T-helper 1 cell (primary cell): ENCODE measurements at places on chromosomes 13 and 19.

DNA sequence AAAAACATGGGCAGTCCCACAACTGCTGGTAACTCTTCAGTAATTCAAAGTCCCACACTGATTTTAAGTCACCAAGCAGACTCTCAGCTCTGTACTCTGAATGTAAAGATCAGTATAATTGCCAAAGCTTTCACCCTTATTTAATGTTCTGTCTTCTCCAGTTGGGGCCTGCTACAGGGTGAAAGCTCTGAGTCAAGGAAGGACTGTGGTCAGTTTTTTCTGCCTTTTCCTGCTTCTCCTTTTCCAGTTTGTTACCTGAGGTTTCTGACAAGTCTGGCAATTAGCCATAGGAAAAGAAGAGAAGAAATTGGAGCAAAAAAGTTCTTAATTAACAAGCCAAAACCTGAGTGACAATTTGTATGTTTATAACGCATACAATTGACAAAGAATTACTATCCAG is 279.3 kb downstream of the RBM26 start:
- DNase-seq, result no peak

DNA sequence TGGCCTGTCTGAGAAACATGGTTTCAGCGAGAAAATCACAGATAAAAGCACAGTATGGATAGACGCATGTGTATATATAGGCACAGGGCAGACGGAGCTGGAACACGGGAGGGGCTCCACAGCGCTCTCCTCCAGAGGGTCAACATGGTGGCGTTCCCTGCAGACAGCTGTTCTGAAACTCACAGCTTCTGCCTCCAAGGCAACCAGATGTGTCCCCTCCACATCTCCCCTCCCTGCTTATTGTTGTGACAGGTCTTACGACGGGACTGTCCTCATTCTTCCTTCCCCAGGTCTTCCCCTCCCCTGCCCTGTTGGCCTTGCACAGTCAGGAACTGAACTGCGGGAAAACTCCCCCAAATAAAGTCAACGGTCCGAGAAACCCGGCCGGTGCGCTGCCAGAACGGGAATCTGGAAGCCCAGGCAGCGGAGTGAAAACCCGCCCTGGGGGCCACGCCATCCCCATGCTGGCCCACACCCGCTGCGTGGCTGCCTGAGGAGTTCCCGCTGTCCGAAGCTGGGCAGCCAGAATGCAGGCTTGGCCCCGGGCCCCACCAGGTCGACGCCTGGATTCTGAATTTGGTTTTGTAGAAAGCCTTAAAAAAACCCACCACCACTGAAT is 2.6 kb upstream of the TIMM13 start:
- no peak for DNase-seq

- no peak for DNase-seq
Measured at GRCh38 chr13:67303661-67304333, 73.7 kb upstream of the PCDH9 start.

DNA sequence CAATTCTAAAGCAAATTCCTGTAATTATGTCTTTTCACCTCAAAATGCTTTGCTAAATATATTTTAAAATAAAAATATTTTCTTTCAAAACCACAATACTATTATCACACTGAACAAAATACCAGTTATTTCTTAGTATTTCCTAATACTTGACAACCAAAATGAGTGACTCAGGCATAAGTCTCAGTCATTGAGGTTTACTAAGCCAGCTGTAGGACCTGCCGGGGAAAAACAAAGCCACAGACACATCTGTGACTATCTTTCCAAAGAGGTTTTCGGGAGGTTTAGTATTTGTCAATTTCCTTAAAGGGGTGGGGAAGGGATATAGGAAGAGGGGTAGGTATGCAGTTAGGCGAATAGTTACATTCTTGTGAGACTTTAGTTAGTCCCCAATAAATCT is 3.2 kb upstream of the ZNF235 start:
- DNase-seq, result no peak

DNA sequence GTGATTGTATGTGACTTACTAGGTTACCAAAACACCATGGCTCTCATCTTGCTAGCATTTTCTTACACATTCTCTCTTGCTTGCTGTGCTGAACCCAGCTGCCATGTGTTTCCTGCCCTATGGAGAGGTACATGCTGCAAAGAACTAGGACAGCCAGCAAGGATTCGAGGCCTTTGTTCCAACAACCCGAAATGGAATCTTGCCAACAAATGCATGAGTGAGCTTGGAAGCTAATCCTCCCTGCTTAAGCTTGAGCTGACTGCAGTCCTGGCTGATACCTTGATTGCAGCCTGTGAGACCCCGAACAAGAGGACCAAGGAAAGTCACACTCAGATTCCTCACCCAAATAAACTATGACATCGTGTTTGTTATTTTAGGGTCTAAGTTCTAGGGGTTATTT is 651.2 kb downstream of the SLITRK6 start:
- no peak for DNase-seq

DNA sequence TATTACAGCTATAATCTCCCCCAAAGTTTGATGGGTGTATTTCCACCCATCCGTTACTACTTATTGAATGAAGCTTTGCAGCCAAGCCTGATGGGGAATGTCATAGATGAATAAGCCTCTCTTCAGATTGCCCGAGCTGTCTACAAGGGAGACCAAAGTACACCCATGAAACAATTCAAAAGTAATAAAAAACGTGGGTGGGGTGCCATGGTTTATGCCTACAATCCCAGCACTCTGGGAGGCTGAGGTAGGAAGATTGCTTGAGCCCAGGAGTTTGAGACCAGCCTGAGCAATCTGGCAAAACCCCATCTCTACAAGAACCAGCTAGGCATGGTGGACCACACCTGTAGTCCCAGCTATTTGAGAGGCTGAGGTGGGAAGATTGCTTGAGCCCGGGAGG is 419.2 kb downstream of the FGF9 start:
- DNase-seq, result no peak

DNA sequence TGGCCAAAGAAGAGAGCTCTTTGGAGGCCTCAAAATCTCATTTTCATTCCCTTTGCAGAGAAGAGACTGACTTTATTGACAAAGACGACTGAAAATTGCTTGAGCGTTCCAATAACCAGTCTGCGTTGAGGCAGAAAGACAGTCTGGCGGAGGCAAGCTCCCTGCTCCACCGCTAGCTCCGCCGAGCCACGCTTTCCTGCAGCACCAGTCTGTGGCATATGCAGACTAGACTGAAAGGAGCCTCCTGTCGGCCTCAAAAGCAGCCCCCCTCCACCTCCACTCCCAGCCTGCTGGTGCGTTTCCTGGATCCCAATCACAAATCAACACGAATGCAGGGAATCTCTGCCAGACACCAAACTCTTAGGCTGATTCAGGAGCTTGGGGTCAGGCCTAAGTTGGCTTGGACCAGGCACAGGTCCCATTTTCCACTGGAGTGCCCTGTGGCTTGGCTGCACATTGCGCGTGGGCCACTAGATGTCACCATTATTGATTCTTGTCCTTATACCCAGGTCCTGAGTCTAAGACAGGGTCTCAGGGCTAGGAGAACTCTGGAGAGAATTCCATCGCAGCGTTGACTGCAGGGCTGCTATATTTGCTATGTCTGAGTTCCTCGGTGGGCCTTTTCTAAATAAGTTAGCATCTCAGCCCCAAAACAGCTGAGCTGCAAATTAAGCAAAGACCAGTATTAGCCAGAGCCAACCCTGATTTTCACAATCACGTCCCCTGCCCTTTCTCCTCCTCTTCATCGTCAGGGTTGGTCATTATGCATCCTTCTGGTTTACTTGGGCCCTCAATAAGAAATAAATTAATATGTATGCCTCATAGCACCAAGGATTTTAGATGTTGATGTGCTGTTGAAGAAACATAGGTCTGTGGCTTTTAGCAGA is 5.2 kb upstream of the ZNF507 start:
- peak; percentile 17 for DNase-seq

GRCh38 chr19:41957838-41958366 is 1.2 kb downstream of the RABAC1 start:
- DNase-seq, result no peak

DNA sequence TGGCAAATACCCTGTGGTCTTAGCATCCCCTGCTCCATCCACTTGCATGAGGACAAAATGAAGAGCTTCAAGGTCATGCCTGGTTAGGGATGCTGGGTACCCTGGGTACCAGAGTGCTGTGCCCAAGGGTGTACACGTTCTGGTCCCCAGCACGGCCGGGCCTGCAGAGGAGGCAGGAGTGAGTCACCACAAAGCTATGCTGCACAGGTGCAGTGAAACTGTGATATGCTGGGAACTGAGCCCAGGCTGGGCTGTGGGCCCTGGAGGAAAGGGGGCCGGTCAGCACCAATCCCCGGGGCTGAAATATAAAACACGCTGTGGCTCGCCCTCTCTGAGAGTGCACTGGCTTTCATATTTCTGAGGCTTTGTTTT is 95.1 kb downstream of the TSHZ3 start:
- DNase-seq, result no peak

- DNase-seq, result peak; percentile 48
Measured at GRCh38 chr19:45798995-45799517, 6.4 kb upstream of the DMWD start.

GRCh38 chr19:6020972-6021805 is 43.2 kb upstream of the RANBP3 start:
- DNase-seq, result no peak

DNA sequence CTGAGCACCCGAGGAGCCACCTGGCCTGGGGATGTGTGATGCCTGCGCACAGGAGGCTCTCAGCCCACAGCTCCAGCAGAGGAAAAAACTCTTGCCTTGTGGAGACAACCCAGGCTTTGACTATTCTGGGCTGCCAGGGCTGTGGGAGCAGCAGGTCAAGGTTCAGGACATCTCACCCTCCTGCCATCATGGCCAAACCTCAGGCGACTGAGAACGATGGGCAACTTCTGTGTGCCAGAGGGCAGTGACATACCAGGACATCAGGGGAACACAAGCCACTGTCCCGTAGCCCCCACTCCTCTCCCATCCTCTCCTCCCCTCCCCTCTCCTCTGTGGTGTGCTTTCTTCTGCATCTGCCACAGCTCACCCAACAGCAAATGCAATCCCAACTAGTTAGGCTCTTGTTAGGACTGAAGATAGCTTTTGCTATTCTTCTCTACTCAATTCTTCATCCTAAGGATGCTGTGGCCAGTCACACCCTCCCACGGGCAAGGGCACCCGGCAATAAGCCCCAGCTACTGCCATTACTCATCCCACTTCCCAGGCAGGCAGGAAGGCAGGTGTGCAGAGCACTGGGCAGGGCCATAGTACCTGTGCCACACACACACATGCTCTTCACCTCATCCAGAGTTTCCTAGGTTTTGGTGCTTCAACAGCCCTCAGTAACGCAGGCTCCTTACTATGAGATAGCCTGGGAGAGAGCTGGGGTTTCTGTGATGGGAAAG is 16.8 kb downstream of the ELL start:
- no peak for DNase-seq
